ENCODE measurements at places on chromosomes 7 and 10. TPM values are rescaled to one million over a fixed set of nuclear protein-coding genes. Genes with fewer than 3 reads are reported as not detected.

- DNase-seq: peak; percentile 45
Observed at GRCh38 chr10:51635436-51635835, 64.0 kb downstream of the CSTF2T start.

GRCh38 chr7:141671705-141672496 lies 30.1 kb downstream of the DENND11 start:
- no peak for DNase-seq

- no peak for DNase-seq
Observed at GRCh38 chr10:97494863-97495506, 3.2 kb downstream of the MMS19 start.

- DNase-seq: no peak
Observed at GRCh38 chr10:50517626-50518025, 106.1 kb downstream of the SGMS1 start.

- DNase-seq: peak; percentile 79
Observed at GRCh38 chr10:45514291-45515270, 140.6 kb downstream of the ALOX5 start.

Gene LOXL4
- 9.5 TPM for polyA plus RNA-seq

Gene SH3PXD2A
- 73.9 TPM for polyA plus RNA-seq

Data from muscle of leg (tissue), 16 donors.